ENCODE measurements at places on chromosomes 4 and X.

DNA sequence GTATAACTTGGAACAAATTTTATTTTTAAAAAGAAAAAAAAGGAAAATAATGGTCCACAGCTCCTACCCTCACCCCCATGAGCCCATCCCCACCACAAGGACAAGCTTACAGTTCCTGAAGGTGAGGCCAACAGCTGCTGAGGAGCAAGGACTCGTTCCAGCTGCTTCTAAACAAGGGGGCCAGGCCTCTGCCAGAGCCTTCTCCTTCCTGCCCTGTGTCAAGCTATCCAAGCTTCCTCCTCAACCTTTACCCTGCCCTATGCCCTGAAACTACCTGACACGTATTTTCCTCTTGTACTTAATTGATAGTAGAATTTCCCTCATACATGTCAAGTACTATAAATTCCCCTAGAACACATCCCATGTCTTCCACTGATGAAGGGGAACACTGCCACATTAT, 8.8 kb downstream of the SH3D19 start:
- DNase-seq = no peak

DNA sequence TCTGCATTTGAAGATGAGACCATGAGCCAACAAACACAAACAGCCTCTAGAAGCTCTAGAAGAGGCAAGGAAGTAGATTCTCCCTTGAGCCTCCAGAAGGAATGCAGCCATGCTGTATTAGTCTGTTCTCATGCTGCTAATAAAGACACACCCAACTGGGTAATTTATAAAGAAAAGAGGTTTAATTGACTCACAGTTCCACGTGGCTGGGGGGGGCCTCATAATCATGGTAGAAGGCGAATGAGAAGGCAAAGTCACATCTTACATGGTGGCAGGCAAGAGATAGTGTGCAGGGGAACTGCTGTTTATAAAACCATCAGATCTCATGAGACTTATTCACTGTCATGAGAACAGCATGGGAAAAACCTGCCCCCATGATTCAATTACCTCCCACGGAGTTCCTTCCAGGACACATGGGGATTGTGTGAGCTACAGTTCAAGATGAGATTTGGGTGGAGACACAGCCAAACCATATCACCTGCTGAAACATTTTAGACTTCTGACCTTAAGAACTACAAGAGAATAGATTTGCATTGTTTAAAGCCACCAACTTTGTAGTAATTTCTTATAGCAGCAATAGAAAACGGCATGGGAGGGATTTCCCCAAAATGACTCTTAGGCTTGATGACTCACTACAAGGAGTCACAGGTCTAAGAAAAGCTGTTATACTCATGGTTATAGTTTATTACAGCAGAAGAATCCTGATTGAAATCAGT, 284.4 kb upstream of the SFRP2 start:
- DNase-seq = no peak

GRCh38 chr4:145842224-145842887, 96.3 kb downstream of the ZNF827 start:
- no peak for DNase-seq

DNA sequence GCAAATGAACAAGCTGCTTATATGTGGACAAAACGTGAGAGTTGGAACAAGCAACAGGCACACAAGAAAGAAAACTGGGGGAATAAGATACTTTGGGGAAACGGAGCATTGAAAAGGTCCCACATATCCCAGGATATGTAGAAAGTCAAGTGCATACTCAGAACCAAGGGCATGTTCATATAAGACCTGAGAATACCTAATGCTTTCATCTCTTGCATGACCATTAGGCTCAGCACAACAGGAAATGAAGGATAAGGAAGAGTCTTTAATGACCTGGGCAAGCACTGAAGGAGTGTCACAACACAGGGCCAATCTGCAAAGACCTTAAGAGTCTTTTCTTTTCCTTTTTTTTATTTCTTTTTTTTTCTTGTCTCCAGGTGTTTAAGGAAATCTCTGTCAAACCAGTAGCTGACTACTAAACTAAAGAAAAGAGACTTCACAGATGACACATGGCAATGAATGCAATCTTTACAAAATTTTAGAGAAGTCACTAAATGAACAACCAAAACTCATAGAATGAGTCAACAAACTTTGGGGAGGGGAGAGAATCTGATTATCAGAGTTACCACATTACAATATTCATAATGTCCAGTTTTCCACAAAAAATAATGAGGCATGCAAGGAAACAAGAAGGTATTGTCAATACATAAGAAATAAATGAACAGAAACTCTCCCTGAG, 67.9 kb upstream of the STK26 start:
- no peak for DNase-seq

- no peak for DNase-seq
These were observed 1123.7 kb upstream of the PABPC4L start for GRCh38 chr4:135325264-135325663.

Data from DMS79 (cell line).